ENCODE measurements at places on chromosomes 13 and 19.

GRCh38 chr19:58118979-58119733 lies 21.1 kb upstream of the ZSCAN18 start:
- no peak for DNase-seq
- no peaks in the 10 kb centered on the region for H3K27me3 ChIP-seq
- H3K36me3 ChIP-seq: no peaks in the 10 kb centered on the region
- H3K27ac ChIP-seq: no peak overlapping the region
- no peak overlapping the region for H3K4me3 ChIP-seq
- no peaks in the 10 kb centered on the region for H3K4me1 ChIP-seq

- H3K27me3 ChIP-seq: no peaks in the 10 kb centered on the region
- H3K4me3 ChIP-seq: no peak overlapping the region
- no peak overlapping the region for H3K27ac ChIP-seq
- H3K4me1 ChIP-seq: no peaks in the 10 kb centered on the region
- DNase-seq: no peak
These were observed 728.9 kb upstream of the ARGLU1 start for GRCh38 chr13:107296804-107297203.

- no peaks in the 10 kb centered on the region for H3K36me3 ChIP-seq
- DNase-seq: no peak
- peaks cover 8% of the 10 kb centered on the region for H3K27me3 ChIP-seq
- no peak overlapping the region for H3K4me3 ChIP-seq
These were observed 3.7 kb downstream of the TINCR start for GRCh38 chr19:5563935-5564612.

- DNase-seq: no peak
These were observed 5.6 kb upstream of the NEK3 start for GRCh38 chr13:52164989-52165388.

GRCh38 chr19:10402441-10403038 lies 802 bp downstream of the CDC37 start:
- peaks cover 9% of the 10 kb centered on the region for H3K27me3 ChIP-seq
- peak overlapping the region; percentile 62 for H3K27ac ChIP-seq
- H3K4me3 ChIP-seq: peak overlapping the region; percentile 91

- H3K27ac ChIP-seq: no peak overlapping the region
- H3K4me1 ChIP-seq: no peaks in the 10 kb centered on the region
- no peaks in the 10 kb centered on the region for H3K36me3 ChIP-seq
- H3K27me3 ChIP-seq: no peaks in the 10 kb centered on the region
- no peak for DNase-seq
These were observed 437.7 kb downstream of the TSHZ3 start for GRCh38 chr19:30911491-30911890.

DNA sequence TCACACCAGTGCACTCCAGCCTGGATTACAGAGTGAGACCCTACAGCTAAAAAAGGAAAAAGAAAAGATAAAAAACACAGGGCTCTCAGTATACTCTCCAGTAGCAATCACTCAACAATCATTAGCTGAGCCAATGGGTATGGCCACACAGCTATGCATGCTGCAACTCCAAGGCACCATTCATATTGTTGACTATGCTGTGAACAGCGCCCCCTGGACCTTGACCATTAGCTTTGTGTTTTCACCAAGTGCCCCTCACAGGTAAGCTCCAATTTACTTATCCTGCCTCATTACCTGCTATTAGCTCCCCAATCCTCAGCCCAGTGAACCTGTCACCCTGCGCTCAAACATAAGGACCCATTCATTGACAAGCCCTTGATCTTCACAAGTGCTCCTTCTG lies 35.8 kb downstream of the ZIC5 start:
- no peak overlapping the region for H3K27ac ChIP-seq
- H3K4me1 ChIP-seq: no peaks in the 10 kb centered on the region
- DNase-seq: no peak
- H3K27me3 ChIP-seq: no peaks in the 10 kb centered on the region
- H3K36me3 ChIP-seq: no peaks in the 10 kb centered on the region
- no peak overlapping the region for H3K4me3 ChIP-seq

- H3K4me3 ChIP-seq: no peak overlapping the region
- no peak overlapping the region for H3K27ac ChIP-seq
- no peaks in the 10 kb centered on the region for H3K36me3 ChIP-seq
- H3K4me1 ChIP-seq: no peaks in the 10 kb centered on the region
- DNase-seq: no peak
These were observed 1.4 kb downstream of the ZNF536 start for GRCh38 chr19:30373593-30373992.

- H3K4me3 ChIP-seq: peak overlapping the region; percentile 77
- H3K27ac ChIP-seq: peak overlapping the region; percentile 97
- H3K36me3 ChIP-seq: no peaks in the 10 kb centered on the region
- no peaks in the 10 kb centered on the region for H3K27me3 ChIP-seq
- H3K4me1 ChIP-seq: peaks cover 32% of the 10 kb centered on the region
These were observed 2.8 kb downstream of the PTGIR start for GRCh38 chr19:46622118-46622446.
